Thyroid gland (tissue), 4 donors: ENCODE measurements at places on chromosomes 2 and 18. TPM values are rescaled to one million over a fixed set of nuclear protein-coding genes. Genes with fewer than 3 reads are reported as not detected.

- H3K4me1 ChIP-seq = no peaks in the 10 kb centered on the region
- peak; percentile 63 for DNase-seq
- H3K27ac ChIP-seq = no peak overlapping the region
- no peaks in the 10 kb centered on the region for H3K36me3 ChIP-seq
Measured at GRCh38 chr2:164992818-164993217, 37.5 kb upstream of the SLC38A11 start.

UGT1A8 gene
- total RNA-seq = 0.34 TPM

- H3K4me3 ChIP-seq = no peak overlapping the region
- no peaks in the 10 kb centered on the region for H3K36me3 ChIP-seq
- no peak overlapping the region for H3K27ac ChIP-seq
- H3K4me1 ChIP-seq = no peaks in the 10 kb centered on the region
- no peak for DNase-seq
Measured at GRCh38 chr2:96164459-96165184, 19.4 kb upstream of the DUSP2 start.

GRCh38 chr2:238290091-238290509 is 1.7 kb upstream of the PER2 start:
- H3K4me1 ChIP-seq = peaks cover 46% of the 10 kb centered on the region
- no peaks in the 10 kb centered on the region for H3K36me3 ChIP-seq
- H3K27ac ChIP-seq = peak overlapping the region; percentile 95

DNA sequence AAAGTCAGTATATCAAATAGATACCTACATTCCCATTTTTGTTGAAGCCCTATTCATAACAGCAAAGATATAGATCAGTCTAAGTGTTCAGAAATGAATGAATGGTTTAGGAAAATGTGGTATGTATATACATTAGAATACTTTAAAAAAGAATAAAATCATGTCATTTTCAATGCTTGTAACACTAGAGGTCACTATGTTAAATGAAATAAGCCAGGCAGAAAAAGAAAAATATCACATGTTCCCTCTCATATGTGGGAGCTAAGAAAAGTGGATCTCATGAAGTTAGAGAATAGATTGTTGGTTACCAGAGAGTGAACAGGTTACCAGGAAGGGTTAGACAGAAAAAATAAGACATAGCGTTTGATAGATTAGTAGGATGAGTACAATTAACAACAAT is 1111.0 kb upstream of the SLC39A10 start:
- no peak overlapping the region for H3K27ac ChIP-seq
- H3K27me3 ChIP-seq = no peaks in the 10 kb centered on the region
- DNase-seq = no peak
- no peaks in the 10 kb centered on the region for H3K36me3 ChIP-seq
